ENCODE measurements at places on chromosomes 7 and 10.
A peak's percentile ranks its signal among the peaks of the same experiment; 100 is the strongest.

DNA sequence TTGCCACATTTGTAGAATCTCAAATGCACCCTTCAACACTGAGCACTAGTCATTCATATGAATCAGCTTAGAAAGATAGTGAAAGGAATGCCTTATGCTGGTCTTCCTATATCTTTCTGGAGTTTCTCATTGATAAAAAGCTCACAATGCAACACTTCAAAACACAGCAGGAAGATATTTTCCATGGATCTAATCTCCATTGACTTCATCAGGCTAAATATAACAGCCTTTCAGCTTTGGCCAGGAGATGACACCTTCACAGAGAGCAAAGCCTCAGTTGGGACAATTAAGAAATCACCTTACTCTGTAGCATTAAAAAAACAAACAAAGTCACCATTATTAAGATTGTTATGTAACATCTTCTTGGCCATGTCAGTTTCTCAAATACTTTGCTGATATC is 6.7 kb downstream of the NRP1 start:
- DNase-seq, result no peak

GRCh38 chr7:73615886-73616285 is 8.4 kb downstream of the MLXIPL start:
- no peak for DNase-seq

GRCh38 chr10:131980761-131981428 is 828 bp downstream of the BNIP3 start:
- peak; percentile 68 for DNase-seq

- DNase-seq, result no peak
These were observed 50.0 kb downstream of the AMZ1 start for GRCh38 chr7:2737771-2738540.

DNA sequence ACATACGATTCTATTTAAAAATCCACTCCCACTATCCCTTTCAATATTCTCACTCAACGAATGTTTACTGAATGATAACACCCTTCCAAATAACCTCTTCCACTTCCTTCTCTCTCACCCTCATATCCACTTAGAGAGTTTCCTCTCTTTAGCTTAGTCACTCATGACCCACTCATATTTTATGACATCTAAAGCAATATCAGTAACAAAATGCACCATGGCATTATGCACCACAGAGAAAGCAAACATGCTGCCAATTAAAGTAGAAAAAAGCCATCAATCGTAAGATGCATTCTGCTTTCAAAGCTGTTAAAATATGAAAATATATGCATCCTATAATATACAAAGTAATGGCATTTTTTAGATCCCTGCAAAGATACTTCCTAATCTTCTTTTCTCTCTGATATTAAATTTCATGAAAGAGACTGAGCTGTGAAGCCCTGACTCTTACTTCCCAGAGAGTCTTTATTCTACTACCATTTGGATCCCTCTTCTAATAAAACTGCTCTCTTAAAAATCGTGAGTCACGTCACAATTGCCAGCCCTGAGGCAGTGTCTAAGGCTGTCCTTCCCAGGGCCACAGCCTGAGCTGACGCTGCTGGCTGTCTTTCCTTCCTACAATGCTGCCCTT is 283.0 kb upstream of the KLF6 start:
- DNase-seq, result no peak

- DNase-seq, result peak; percentile 84
These were observed 7.9 kb downstream of the SLC25A28 start for GRCh38 chr10:99612167-99612831.
